ENCODE measurements at places on chromosomes 5 and 9.

GRCh38 chr9:13478639-13479038 is 199.1 kb upstream of the MPDZ start:
- DNase-seq = no peak

GRCh38 chr5:71972777-71973473 is 134.3 kb upstream of the MAP1B start:
- DNase-seq = no peak

DNA sequence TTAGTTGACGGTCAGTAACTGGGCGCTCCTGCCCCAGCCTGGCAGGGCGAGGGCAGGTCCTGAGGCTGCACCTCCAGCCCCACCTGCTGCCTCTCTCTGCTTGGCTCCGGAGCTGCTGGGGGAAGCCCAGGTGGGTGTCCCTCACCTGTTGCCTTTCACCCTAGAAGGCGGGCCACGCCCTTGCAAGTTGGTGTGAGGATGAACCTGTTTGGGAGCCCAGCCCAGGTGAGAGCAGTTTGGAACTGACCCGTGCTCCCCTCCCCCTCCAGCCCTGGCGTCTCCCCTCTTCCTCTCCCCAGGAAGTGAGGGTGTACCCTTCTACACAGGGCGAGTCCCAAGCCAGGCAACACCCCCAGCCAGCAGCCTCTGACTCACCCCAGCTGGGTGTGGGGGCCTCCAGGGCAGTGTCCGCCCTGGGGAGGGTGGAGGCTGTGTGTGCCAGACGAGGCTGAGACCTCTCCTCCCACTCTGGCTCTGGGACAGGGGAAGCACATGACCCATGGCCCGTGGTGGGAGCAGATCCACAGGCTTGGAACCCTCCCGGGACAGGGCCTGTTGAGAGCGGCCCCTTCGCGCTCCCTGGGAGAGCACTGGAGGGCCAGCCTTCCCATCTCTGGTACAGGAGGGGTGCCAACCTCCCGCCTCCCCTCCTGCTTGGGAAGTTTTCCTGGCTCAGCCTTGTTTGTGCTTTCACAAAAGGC is 10.4 kb downstream of the LRRC8A start:
- DNase-seq = peak; percentile 96

DNA sequence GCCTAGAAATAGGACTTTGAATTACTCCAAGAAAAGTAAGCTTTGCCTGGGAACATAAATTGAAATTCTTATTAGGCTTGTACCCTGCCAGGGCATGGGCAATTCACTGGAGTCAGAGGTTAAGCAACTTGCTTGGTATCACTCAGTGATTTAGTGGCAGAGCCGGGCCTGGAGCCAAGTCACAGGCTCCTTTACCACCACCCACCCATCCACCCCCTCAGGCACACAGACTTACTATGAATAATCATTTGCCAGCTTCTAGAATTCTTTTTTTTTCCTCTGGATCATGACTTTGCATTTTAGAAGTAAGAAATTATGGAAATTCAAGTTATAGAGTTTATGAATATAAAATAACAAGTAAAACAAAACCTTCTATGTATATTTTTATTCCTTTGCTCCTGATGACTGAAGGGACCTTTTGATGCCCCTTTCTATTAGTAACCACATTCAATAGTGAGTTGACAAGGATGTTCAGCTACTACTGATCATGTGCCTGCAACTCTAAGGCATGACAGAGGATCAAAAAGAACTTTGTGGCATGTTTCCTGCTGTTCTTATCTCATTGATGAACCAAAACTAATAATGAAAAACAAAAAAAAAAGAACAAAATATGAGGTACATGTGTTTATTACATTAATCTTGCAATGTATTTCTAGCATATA is 614.7 kb downstream of the TLR4 start:
- DNase-seq = no peak

GRCh38 chr5:89179731-89180130 is 296.7 kb upstream of the MEF2C start:
- no peak for DNase-seq

- DNase-seq = no peak
Observed at GRCh38 chr9:101376111-101376848, 8.5 kb downstream of the BAAT start.

GRCh38 chr5:20230010-20230409 is 242.0 kb upstream of the CDH18 start:
- no peak for DNase-seq

- DNase-seq = no peak
Observed at GRCh38 chr9:99594056-99594780, 227.5 kb upstream of the NR4A3 start.

- no peak for DNase-seq
Observed at GRCh38 chr9:2872250-2872930, 28.5 kb upstream of the PUM3 start.

DNA sequence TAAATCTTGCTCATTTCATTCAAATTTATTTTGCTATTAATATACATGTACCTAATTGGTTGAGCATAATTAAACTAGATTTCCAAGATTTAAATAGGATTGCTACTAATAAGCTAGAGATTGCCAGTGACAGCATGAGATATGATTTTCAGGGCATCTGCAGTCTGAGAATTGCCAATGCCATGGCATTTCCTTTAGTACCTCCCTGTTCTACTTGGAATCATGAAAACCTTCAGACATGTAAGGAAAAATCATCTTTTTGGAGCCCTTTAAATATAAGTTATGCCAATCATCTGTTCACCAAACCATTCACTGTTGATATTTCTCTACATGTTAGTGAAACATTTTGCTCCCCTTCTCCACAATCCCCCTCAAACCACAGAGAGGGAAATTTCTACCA is 691.4 kb downstream of the DNAH5 start:
- DNase-seq = no peak

DNA sequence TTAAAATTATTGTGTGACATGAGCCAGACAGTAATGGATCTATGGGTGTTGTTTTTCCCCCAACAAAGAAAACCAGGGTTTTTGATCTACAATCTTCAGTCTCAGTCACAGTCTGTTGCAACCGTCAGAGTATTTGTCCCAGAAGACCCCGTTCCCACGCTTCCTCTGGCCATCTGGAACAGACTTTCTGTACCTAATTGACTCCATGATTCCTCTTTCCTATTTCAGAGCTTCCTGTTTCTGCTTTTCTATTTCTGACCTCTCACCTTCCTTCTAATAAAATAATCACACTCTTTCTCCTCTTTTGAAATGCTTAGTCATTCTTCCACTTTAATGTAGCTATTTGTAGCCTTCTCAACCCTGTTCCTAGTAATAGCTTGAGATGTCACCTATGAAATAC is 1044.8 kb downstream of the DTWD2 start:
- DNase-seq = no peak

- no peak for DNase-seq
Observed at GRCh38 chr9:92429836-92430235, 5.6 kb upstream of the OMD start.

DNA sequence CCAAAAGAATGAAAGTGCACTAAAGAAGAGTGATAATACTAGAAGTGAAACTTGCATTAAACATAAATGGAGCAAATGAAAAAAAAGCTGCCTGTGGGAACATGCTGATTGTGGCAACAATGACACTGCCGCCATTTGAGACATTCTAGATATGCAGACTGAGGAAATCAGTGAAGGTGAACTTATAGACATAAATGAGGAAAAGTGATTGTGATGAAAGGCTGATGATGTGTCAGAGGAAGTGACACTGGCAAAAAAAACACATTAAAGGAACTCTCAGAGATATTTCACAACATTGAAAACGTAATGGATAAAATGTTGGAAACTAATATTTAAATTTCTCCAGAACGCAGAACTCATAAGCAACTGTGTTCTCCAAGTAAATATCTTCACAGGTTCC is 1.2 kb downstream of the ERCC8 start:
- DNase-seq = no peak

DNA sequence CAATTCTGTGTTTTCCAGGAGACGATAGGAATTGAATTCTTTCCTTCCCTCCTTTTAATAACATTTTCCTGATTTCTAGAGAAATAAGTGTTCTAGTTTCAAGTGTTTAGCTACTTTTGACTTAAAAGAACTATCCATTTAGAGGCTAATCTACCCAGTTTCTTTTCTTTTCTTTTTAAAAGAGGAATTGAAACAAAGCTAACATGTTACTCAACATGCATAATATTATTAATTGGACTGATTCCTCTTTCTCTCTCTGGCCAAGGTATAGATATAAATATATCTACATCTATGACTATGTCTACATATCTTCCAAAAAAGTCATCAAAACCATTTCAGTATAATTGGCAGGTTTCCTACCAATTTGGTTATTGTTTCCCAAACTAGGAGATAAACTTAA is 309.8 kb downstream of the TRPM3 start:
- no peak for DNase-seq

DNA sequence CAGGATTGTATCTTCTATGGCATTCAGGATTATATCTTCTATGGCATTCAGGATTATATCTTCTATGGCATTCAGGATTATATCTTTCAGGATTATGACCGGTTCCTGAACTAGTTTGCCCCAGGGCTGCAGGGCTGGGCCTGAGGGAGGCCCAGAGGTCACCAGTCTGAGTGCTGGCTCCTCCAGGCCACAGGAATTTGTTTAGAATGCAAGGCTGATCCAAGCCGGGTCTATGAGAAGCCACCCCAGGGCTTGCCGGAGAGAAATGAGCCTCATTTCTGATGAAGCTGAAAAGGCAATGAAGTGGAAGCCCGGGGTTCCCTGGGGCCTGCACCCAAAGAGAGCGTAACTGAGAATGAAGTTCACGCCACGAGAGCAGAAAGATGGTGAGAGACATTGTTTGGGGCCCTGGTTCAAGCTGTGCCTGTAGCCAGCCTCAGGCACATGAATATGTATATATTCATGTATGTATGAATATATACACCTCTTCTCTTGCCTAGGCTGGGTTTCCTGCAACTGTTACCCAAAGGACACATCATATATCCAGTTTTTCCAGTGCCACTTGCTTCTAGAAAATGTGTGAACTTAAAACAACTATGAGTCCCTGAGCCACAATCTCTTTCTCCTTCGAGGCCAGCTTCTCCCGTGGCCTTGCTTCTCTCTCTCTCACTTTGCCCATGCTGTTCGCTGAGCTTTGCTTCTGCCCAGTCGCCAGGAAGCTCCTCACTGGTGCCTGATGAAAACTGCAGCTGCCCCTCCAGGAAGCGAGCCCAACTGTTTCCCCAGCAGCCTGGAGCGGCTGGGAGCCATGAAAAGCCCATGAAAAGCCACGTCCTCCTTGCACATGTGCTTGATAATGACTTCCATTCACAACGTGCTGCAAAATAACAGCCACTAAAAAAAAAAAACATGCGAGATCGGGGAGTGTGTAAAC is 62.3 kb downstream of the GTF3C4 start:
- DNase-seq = no peak

- no peak for DNase-seq
Observed at GRCh38 chr5:103526164-103526915, 36.2 kb downstream of the NUDT12 start.

DNA sequence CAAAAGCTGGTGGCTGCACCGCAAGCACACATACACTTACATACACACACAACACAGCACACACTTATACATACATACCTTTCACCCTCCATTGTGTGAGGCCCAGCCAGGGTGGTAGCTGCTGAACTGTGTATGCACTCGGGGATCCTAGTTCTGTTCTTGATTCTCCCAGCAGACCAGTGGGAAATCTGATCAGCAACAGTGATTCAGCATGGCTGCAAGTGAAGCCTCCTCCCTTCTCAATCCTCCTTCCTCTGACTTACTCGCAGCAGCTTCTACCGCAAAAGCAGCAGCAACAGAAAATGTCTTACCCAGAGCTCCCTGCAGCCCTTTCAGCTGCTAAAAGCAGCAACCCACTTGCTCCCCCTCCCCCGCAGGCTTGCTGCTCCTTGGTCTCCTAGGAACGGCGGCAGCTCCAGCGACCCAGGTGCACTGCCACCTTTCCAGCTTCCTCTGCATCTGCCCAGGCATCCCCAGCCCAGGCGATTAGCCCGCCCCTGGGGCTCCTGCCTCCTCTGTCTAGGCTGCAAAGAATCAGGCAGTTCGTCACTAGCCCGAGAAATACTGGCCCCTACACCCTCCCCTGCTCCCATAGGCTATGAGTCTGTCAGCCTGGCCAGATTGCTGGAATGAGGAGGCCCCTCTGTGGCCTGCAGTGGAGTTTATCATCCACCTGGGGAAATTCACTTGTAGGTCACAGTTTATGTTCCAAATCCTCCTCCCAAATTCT is at the start of gene KLHL3:
Gene KLHL3 (minus strand): TSS at position 535 of the 730 bp plus-strand sequence. CDS start 443 bp downstream, at position 92.
- peak; percentile 78 for DNase-seq

GRCh38 chr9:3858961-3859360 is 333.2 kb upstream of the RFX3 start:
- no peak for DNase-seq

GRCh38 chr9:114291064-114291474 is 31.8 kb upstream of the ORM1 start:
- DNase-seq = peak; percentile 81

- DNase-seq = no peak
Observed at GRCh38 chr5:52139888-52140615, 647.7 kb upstream of the ITGA1 start.

DNA sequence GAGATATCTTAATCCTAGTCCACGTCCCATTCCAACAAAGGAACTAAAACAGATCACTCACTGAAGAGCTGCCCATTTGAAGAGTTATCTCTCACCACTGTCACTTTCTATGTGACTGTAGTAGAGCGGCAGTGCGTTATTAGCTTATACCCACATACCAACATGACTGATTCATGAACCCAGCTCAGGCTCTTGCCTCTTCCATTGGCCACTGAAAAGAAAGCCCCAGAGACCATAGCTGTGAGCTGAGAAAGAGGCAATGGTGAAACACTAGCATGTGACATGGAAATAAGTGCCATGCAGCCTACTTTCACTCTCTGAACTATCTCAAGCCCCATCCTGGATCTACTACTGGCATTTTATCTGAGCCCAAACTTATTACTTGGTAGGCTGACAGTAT is 151.7 kb upstream of the MOCS2 start:
- DNase-seq = no peak

DNA sequence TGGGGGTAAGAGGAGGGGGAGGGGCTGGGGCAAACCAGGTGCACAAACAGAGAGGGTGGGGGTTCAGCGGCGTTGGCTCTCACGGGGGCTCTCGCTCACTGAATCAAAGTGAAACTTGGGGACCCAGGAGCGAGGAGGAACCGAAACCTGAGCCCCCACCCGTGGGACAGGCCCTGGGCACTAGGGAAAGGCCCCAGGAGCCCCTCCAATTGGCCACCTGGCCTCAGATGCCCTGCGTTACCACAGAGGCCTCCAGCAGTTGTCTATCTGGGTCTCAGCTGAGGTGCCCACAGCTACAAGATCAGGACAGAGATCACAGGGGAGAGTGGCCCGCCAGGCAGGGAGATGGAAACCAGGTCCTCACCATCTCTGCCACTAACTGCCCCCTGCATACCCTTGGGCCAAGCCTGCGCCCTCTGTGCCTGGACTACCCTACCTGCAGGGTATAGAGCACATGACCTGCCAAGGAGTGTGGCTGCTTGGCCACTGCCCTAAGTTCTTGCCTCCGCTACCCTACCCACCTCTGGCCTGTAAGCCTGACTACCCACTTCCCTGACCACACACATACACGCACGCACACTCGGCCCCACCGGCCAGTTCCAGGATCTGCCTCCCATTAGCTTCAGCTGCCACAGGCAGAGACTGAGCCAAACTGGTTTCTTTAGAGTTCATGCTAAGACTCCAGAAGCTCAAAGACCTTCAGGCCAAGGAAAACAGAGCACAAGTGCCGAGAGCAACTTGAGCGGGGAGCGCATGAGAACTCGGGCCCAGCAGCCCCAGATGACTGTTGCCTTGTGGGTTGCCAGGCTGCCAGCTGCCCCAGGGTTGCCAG is 39.9 kb downstream of the PAX5 start:
- no peak for DNase-seq

GRCh38 chr5:103849934-103850333 is 287.3 kb upstream of the NUDT12 start:
- no peak for DNase-seq
